ENCODE measurements at places on chromosomes 1 and 21.

GRCh38 chr21:36115138-36115730 lies 19.6 kb upstream of the CBR3 start:
- DNase-seq: no peak

- no peak for DNase-seq
Measured at GRCh38 chr1:58708166-58708565, 8.3 kb upstream of the MYSM1 start.

- DNase-seq: no peak
Measured at GRCh38 chr1:3910857-3911845, 11.1 kb upstream of the C1orf174 start.

DNA sequence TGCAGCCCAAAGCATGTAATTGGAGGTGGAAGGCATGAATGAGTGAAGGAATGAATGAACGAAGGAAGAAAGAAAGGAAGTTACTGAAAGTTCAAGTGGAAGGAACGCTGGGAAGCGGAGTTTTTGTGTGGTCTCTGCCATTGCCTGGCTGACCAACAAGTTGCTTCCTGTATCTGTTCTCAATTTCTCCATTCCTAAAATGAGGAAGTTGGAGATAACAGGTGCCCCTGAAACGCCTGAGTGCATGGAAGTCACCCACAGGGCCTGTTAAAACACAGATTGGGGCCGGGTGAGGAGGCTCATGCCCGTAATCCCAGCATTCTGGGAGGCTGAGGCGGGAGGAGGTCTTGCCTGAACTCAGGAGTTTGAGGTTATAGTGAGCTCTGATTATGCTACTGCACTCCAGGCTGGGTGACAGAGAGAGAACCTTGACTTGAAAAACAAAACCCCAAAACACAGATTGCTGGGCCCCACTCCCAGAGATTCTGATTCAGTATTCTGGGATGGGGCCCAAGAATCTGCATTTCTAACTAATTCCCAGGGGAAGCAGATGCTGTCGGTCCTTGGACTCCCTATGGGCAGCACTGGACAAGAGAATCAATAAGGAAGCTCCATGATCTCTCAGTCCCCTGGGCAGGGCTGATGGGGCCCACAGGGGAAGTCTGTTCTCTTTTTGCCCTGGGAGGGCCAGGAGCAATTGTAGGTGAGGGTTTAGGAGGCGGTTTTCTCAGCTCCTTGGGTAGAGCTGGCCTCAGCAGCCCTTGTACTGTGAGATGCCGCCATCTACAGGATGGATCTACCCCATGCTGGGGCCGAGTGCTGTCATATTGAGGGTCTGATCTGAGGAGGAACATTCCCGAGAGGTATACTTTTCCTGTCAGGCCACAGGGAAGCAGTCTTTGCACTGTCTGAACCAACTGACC lies 3.3 kb upstream of the CNR2 start:
- DNase-seq: no peak

DNA sequence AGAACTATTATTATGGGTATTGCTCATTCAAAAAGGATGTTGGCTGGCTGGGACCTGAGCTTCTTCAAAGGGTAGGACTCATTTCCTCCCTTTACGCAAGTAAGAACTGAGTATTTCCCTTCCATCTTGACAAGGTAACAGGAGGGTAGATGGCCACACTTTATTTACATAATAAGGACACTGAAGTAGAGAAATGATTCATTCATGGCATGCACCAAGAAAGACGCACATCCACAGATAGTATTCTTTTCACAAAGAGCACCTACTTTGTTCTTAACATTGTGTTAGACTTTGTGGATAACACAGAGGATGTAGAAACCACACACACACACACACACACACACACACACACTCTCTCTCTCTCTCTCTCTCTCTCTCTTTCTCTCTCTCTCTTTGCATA lies 82.9 kb downstream of the FAM78B start:
- DNase-seq: no peak

GRCh38 chr1:206713910-206714312 lies 29.2 kb downstream of the MAPKAPK2 start:
- no peak for DNase-seq

DNA sequence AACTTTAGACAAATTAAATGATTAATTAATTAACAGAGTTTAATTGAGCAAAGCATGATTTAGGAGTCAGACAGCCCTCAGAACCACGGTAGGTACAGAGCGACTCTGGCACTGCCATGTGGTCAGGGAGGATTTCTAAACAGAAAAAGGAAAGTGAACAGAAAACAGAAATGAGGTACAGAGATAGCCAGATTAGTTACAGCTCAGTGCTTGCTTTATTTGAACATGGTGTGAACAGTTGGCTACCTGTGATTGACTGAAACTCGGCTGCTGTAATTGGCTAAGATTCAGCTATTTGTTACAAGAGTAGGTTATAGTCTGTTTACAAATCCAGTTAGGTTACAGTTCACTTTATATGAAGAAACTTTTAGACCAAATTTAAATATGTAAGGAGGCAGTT lies 163.0 kb upstream of the TNR start:
- DNase-seq: no peak

DNA sequence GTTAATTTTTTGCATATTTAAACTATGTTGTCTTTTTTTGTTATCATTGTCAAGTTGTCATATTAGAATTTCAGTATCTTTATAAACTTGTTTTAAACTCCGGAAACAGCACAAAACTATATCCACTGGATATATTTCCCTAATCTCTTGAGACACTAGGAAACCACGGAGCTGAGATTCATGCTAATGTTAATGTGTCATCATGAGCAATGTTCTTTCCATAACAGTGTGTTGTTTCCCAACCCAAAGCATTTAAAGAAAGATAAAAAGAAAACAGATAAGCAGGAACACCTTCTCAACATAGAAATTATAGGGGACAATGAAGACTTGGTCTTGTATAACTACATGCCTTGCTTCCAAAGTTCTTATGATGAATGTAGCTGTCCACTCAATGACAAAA lies 626.2 kb upstream of the TMPRSS15 start:
- DNase-seq: no peak

Measured in GM04504 (cell line).